ENCODE measurements at places on chromosomes 6 and 20.

- no peak for DNase-seq
These were observed 63.1 kb downstream of the ASCC3 start for GRCh38 chr6:100818066-100818465.

GRCh38 chr20:39758876-39759275, 796.7 kb downstream of the DHX35 start:
- DNase-seq = no peak

DNA sequence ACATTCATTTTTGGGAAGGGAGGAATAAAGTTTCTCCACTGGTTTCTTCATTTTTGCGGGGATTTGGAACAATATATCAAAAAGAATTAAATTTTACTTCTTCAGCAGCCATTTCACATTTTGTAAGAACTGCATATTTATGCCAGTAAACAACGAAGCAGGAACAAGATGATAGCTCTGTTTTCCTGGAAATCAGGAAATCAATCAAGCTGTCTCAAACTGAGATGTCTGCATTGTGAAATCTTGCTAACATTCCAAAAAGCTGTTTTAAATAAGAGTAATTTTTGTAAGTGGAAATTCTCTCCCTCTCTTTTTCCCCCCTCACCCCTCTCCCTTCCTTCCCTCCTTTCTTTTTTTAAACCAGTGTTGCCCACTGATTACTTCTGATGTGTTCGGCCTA, 20.0 kb downstream of the MAPK13 start:
- no peak for DNase-seq

DNA sequence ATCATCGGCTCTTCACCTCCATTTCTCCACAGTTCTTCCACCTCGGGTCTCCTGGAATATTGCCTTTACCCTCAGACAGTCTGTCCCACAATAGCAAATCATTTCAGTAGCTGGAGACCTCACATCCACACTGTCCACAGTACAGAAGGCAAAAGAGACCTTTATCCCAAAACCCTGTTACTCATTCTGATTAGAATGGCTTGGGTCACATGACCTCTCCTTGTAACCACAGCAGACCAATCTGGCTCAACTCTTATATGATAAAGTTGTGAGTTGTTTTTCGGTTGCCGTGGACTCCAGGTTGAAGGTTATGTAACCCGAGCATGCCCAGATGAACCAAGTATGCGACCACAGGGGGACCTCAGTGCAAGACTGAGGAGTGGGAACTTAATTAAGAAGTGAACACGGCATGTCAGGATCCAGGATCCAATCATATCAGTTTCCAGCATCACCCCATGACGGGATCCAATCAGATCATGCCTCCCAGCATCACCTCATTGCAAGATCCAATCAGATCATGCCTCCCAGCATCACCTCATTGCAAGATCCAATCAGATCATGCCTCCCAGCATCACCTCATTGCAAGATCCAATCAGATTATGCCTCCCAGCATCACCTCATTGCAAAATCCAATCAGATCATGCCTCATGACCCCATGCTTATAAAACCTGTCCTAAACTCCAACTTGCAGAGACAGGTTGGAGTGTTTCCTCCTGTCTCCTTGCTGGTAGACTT, 68.7 kb downstream of the LY86 start:
- DNase-seq = no peak

DNA sequence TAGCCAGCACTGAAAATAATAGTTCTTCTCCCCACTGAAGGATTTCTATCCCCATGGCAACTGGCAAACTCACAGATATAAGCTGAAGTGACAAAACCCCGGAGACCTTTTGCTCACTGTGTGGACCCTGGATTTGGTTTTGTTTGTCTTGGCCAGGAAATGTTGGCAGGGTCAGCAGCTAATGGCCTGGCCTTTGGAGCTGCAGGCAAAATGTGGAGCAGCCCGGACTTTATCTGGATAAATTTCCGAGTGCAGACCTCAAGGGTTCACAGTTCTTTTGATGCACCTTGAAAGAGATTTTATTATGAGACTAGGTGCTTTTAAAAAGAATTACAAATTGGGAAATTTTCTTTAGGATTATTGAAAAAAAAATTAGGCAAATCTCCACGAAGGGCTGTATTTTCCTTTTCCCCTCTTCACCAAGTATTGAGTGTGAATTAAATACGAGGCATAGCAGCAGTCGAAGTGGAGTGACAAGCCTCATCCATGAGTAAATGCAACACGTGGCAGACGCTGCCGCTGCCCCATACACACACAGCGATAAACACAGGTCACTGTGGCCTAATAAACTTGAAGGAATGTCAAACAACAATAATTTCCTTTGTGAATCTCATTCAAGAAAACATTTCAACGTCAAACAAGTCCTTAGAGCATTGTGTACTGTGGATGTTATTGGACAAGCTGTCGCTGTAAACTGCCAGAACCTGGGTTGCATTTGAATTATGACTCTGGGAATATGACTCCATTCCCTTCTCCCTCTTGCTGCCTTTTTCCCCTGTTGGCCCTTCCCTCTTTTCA, 35.1 kb upstream of the CCN6 start:
- DNase-seq = no peak

DNA sequence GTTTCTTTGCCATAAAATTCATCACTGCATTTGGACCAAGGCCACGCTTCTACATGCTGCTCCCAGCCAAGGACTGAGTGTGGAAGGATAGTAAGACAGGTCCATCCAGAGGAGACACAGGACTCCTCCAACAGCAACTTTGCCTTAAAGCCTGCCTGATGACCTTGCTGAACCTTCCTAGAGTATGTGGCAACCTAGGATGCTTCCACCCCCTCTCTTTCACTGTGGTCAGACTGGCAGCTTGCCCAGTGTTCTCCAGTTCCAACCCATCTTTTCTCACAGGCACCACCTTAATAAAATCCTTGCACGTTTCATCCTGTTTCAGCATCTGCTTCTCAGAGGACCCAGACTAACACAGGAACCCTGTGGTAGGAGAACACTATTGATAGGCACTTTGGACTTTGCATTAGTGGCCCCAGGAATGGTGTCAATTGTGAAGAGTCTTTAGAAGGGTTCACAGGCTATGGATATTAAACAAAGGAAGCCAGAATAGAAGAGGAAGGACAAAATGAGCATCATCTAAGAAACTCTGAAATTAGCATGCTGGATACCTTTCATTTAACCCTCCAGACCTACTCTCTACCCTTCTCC, 2.4 kb upstream of the PKHD1 start:
- DNase-seq = no peak

- DNase-seq = no peak
These were observed 45.2 kb upstream of the OSTM1 start for GRCh38 chr6:108119769-108120141.

DNA sequence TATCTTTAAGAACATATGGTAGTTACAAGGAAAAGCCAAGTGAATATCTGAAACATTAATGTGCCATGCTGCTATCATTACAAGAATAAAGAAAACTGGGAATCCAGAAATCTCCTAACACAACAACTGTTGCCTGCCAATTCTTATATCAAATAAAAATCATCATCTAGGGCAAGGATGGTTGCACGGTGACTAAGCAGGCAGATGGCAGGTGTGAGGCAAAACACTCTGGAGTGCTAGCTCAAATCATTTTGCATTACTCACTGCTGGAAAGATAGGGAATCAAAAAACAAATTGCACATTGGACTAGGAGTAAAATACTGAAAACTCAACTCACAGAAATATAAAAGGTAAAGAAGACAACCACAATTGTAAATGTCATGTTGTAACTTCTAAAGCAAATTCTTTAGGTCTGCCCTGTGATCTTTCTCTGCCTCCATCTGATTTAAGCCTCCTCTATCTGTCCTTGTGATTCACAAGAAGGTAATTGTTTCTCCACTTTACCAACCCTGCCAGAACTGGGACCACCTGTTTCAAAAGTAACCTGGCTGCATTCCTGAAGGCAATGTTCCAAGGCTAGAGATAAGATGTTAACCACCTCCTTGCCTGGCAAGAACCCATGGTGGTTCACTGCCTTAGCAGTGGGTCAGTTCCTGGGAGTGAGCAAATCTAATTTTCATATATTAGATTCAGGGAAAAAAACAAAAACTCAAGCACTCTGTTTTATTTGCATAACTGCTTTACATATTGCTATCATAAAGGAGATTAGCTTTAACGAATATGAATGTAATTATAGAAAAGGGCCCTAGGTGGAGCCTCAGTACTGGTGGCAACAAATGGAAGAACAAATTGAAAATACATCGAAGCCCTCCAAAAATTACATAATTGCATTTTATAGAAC, 33.1 kb upstream of the LCA5 start:
- DNase-seq = peak; percentile 50

DNA sequence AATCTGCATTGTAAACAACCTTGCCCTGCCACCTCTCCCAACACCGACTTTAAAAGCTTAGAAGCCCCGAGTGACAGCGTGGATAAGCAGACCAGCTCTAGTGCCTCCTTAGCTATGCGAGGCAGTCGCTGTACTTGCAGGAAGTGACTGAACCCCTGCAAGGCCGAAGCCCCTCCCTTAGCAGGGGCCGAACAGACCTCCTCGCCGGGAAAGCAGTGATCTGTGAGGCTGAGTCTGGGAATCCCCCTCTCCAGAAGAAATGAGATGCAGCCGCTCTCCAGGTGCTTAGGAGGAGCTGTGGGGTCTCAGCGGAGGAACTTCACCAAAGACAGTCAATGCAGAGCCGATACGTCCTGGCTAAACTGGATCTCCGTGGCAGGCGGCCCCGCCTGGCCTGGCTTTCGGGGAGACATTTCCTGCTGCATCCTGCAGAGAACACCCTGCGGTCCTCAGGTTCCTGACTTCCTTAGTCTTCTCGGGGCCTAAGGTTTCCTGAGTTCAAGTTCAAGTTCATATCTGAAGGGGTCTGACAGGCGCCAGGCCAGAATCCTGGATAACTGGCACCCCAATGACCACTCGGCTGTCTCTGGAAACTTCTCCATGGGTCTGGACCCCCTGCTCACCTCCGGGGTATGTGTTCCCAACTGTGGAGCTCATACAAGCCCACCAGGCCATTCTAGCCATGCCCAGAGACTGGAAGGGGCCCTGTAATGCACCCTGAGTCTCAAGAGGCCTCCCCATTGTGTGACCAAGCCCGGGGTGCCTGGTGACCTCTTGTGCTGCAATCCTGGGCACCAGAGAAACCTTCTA, 20.4 kb upstream of the FRMD1 start:
- DNase-seq = peak; percentile 60

DNA sequence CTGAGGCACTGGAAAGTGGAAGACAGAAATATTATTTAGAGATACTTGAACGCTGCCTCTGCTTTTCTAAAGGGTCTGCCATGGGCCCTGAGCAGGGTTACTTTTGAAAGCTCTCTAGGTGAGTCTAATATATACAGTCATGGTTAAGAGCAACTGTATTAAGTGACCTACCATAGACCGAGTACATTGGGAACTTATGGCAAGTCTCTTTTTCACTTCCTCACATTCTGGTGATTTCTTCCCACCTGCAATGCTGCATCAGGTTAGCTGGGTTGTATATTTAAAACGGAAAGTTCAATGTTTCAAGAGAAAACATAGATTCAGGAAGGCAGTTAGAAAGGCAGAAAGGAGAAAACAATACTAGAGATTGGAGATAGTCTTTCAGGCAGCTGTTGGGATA, 154.7 kb downstream of the PHF3 start:
- no peak for DNase-seq

DNA sequence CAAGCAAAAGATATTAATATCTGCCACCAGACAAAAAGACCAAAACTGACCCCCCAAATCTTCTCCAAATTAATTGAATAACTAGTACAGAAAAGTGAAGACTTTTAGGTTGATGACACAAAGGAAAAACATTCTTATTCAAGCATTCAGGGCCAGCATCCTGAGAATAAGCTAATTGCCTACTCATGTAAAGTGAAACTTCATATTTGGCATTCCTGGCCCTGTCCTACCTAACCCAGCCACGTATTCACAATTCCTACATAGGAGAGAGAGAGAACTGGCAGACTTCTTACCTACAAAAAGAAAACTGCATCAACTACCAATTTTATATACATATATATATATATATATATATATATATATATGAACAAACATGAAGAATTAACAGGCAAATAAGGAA, 4.9 kb upstream of the ASCC3 start:
- DNase-seq = no peak

- DNase-seq = no peak
These were observed 95.0 kb downstream of the PHACTR1 start for GRCh38 chr6:12811519-12811918.

DNA sequence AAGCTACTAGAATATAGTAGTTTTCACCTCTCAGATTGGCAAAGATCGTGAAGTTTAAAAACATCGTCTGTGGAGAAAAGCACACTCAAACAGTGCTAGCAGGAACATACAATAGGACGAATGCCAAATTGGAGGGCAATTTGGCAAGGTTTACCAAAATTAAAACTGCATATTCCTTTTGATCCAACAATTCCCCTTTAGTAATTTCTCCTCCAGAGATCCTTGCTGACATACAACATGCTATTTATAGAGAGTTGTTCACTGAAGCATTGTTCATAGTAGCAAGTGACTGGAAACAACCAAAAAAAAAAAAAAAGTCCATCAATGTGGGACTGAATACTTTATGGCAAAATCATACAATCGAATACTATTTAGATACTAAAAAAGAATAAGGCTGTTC, 202.2 kb downstream of the ATXN1 start:
- no peak for DNase-seq
